Metanephros (tissue), 2 donors: ENCODE measurements at places on chromosomes 4 and X. TPM values are rescaled to one million over a fixed set of nuclear protein-coding genes. Genes with fewer than 3 reads are reported as not detected.

The MAGEC3 gene
- not detected for total RNA-seq

The ADH1C gene
- total RNA-seq = 83.4 TPM

The GATA1 gene
- 0.58 TPM for total RNA-seq

The MAGED4 gene
- 60.8 TPM for total RNA-seq

The RHOXF2B gene
- total RNA-seq = not detected

The PUDP gene
- total RNA-seq = 14.4 TPM

The CD99L2 gene
- total RNA-seq = 32.6 TPM

The SCLT1 gene
- total RNA-seq = 25.7 TPM

The ANXA3 gene
- total RNA-seq = 47.5 TPM

The STATH gene
- not detected for total RNA-seq

The AREG gene
- total RNA-seq = 0.29 TPM

The IL1RAPL2 gene
- 1.6 TPM for total RNA-seq

The PAGE4 gene
- not detected for total RNA-seq

The PAGE2 gene
- total RNA-seq = not detected

The MAD2L1 gene
- total RNA-seq = 19.3 TPM

The NLRP2B gene
- 0.06 TPM for total RNA-seq

The JAKMIP1 gene
- total RNA-seq = 0.70 TPM

The MAGED4B gene
- 35.8 TPM for total RNA-seq

The FMR1NB gene
- total RNA-seq = not detected

The DACH2 gene
- total RNA-seq = 52.3 TPM

The PAGE3 gene
- not detected for total RNA-seq

The ARMCX1 gene
- total RNA-seq = 43.8 TPM

The PDGFRA gene
- 253 TPM for total RNA-seq

The HSFX3 gene
- not detected for total RNA-seq

The PDGFC gene
- 40.4 TPM for total RNA-seq

The KLB gene
- 0.18 TPM for total RNA-seq

The HSFX2 gene
- 1.2 TPM for total RNA-seq

The KIAA1210 gene
- 4.1 TPM for total RNA-seq

The DCAF12L1 gene
- total RNA-seq = 8.2 TPM

The TMEM255A gene
- total RNA-seq = 0.88 TPM

The SLC9A7 gene
- total RNA-seq = 7.9 TPM

The FOXR2 gene
- total RNA-seq = not detected

The HERC5 gene
- 4.9 TPM for total RNA-seq

The HELT gene
- total RNA-seq = not detected

The MAGEB1 gene
- total RNA-seq = not detected

The BCLAF3 gene
- 12.0 TPM for total RNA-seq

The CISD2 gene
- 33.5 TPM for total RNA-seq

The XAGE2 gene
- not detected for total RNA-seq

The GAB3 gene
- total RNA-seq = 5.3 TPM

The TMEM31 gene
- not detected for total RNA-seq

The CACNA1F gene
- total RNA-seq = 0.41 TPM

The INTU gene
- total RNA-seq = 20.6 TPM

The GABRQ gene
- 0.99 TPM for total RNA-seq

The FGFBP2 gene
- 0.47 TPM for total RNA-seq

The ATOH1 gene
- total RNA-seq = not detected

The SPON2 gene
- 49.7 TPM for total RNA-seq

The CT47C1 gene
- total RNA-seq = not detected

The CLGN gene
- 0.47 TPM for total RNA-seq

The LRIT3 gene
- total RNA-seq = 0.47 TPM

The DDX53 gene
- not detected for total RNA-seq

The ART3 gene
- 13.8 TPM for total RNA-seq

The CXCL1 gene
- total RNA-seq = 5.9 TPM

The NHSL2 gene
- total RNA-seq = 9.3 TPM

The RPS6KA6 gene
- total RNA-seq = 10.8 TPM
